Caco-2 (cell line): ENCODE measurements at places on chromosomes 1 and 21. TPM values are rescaled to one million over a fixed set of nuclear protein-coding genes. Genes with fewer than 3 reads are reported as not detected.
A peak's percentile ranks its signal among the peaks of the same experiment; 100 is the strongest.

- no peak for DNase-seq
Observed at GRCh38 chr1:156162430-156163037, 9.1 kb downstream of the SEMA4A start.

The BOLA1 gene
- 22.7 and 22.9 TPM in 2 replicates for total RNA-seq

The C1QB gene
- not detected in 2 replicates for total RNA-seq

- DNase-seq: no peak
Observed at GRCh38 chr1:7379441-7379971, 391.6 kb upstream of the VAMP3 start.

DNA sequence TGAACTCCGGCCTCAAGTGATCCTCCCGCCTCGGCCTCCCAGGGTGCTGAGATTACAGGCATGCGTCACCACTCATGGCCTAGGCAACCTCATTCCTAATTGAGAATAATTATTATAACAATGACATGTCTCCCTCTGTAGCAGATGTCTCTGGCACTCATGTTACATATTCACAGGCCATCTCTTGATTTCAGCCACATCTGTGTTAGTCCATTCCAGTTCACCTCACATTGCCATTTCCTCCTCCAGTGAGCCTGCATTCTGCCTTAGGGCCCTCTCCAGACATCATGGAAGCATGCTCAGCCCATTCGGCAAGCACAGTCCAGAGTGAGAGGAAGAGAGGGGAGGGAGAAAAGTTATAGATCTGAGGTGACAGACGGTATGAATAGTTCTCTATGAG lies 32.5 kb downstream of the CDKN2C start:
- no peak for DNase-seq

The AK5 gene
- not detected in 2 replicates for total RNA-seq

The GNAT2 gene
- total RNA-seq: not detected in 2 replicates

GRCh38 chr1:76374086-76374485 lies 299.5 kb downstream of the ST6GALNAC3 start:
- no peak for DNase-seq

GRCh38 chr1:101698681-101699080 lies 298.0 kb downstream of the OLFM3 start:
- DNase-seq: no peak

The ASAP3 gene
- total RNA-seq: 10.8 and 12.1 TPM in 2 replicates

The ANP32E gene
- total RNA-seq: 26.8 and 30.6 TPM in 2 replicates

DNA sequence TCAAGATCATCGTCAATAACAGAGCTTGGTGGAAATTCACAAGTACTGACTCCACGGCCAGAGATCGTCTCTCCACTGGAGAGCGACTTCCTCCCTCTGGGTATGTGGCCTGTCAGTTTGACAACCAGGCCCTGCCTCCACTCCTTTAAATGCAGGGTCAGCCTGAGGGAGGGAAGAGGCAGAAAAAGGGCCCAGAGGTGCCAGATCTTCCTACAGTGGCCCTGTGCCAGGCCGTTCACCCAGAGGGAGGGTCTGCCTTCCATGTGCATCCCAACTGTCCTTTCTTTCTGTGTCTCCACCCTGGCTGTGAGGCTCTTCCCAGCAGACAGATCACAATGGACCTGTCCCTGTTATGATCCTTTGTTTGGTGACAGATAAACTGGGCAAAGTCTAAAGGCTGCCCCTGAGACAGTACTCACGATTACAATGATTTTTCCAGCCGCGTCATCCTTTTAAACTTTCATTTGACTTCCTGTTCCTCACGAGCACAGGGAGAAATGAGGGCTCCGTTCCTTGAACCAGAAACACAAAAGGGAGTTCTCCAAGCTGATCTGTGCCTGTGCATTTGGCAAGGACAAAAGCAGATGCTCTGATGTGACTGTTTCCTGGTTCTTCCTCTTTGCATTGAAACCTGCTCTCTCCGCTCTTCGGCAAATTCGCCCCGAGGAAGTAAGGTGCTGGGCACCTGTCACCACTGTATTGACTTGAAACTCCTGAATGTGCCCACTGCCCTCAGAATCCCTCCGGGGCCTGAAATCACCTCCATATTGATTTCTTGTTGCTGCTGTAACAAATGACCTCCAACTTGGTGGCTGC lies 126.7 kb downstream of the PGBD5 start:
- peak; percentile 47 for DNase-seq

The ATP1A2 gene
- total RNA-seq: 0.36 TPM in 1 of 2 replicates, not detected in the other

- no peak for DNase-seq
Observed at GRCh38 chr1:243731974-243732625, 117.9 kb downstream of the AKT3 start.

The FGR gene
- not detected in 2 replicates for total RNA-seq
